ENCODE measurements at places on chromosomes 3 and 15.

GRCh38 chr3:170692720-170693119 is 106.8 kb upstream of the SLC7A14 start:
- DNase-seq, result no peak

DNA sequence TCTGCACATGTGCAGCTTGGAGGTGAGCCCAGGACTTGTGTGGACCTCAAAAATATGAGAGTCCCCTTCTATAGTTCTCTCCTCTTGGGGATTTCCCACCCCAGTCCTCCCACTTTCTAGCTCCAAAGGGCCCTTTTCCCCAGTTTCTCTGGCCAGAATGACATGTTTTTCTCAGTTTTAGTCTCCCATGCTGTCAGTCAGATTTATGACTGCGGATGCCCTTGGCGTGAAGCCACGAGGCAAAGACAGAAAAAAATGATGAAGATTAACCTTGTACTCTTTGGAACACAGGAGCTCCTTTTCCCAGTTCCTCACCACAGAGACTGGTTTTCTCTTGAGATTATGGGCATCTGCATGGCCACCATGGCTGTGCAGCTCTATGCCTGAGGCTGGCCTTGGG is 72.0 kb upstream of the TTBK2 start:
- no peak for DNase-seq

GRCh38 chr15:78637776-78638435 is 3.1 kb downstream of the CHRNB4 start:
- DNase-seq, result peak; percentile 86

- no peak for DNase-seq
Measured at GRCh38 chr3:11716573-11717290, 73.0 kb upstream of the VGLL4 start.

DNA sequence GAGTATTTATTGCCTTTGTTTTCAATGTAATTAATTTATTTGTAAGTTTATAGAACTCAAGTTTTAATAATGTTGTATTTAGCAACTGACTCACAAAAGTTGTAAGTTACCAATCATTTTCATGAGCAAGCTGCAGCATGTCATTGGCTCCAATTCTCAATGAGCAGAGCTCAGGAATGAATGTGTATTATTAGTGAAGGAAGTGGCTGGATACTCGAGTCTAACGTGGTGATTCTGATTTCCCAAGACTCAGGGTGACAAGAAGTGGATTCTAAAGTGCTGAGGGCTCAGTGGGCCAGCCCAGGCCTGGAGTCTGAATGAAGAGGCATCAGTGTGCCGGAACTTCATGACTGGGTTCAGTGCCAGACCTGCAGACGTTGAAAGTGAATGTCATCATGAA is 39.6 kb downstream of the CLDN11 start:
- DNase-seq, result no peak

- no peak for DNase-seq
Measured at GRCh38 chr3:145698749-145699148, 462.2 kb downstream of the PLOD2 start.

DNA sequence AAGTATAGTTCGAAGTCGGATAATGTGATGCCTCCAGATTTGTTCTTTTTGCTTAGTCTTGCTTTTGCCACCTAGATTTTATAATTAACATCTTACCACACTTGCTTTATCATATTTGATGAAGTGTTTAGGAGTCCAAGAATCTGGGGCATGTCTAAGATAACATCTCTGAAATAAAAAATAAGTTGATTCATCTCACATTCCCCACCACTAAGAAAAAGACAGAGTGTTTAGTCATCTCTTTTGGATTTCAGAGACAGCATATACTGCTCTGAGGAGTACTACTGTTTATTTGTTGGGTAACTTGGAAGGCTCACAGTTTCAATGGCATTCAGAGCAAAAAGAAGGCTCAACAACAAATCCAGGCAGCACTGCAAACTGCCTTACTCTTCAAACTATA is 324.2 kb upstream of the ATP11B start:
- DNase-seq, result no peak

- no peak for DNase-seq
Measured at GRCh38 chr3:56926243-56926946, 124.6 kb upstream of the ARHGEF3 start.

- no peak for DNase-seq
Measured at GRCh38 chr3:71052716-71053115, 530.8 kb downstream of the FOXP1 start.

DNA sequence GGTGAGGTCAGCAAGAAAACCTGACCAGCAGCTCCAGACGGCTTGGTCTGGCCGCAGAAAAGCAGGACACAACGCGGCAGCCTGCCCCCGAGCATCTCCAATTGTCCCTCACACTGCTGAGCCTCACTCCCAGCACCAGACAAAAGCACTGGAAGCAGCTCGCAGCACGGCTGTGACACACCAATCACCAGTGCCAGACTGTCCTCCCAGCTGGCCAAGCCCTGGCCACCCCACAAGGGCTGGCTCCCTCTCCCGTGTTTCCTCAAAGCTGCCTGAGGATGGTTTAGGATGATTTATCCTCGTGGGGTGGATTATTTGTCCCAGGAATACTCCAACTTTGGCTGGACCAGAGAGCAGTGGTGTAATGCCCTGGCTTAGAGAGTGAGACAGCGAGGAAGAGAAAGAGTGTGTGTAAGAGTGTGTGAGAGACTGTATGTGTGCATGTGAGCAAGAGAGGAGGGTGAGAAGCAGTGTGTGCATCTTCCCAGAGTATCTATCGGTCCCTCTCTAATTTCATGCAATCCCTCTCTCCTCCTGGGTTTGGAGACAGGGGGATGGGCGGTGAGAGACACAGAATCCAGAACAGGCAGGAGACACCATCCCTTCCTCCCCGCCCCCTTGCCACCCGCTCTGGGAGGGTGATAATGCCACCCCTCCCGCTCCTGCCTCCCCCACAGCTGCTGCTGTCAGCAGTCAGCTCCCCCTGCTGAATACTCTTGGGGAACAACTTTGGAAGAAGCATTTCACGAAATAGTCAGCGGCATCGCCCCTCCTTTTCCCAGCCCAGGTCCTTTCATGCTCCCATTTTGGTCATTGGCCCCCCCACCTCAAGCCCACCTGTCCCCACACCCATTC is 34.2 kb downstream of the SEMA5B start:
- peak; percentile 67 for DNase-seq

GRCh38 chr15:82572986-82573385 is 32.7 kb upstream of the RPS17 start:
- no peak for DNase-seq

GRCh38 chr15:83538682-83539081 is 91.5 kb downstream of the SH3GL3 start:
- no peak for DNase-seq

- DNase-seq, result no peak
Measured at GRCh38 chr15:80526556-80527340, 122.6 kb downstream of the ARNT2 start.

DNA sequence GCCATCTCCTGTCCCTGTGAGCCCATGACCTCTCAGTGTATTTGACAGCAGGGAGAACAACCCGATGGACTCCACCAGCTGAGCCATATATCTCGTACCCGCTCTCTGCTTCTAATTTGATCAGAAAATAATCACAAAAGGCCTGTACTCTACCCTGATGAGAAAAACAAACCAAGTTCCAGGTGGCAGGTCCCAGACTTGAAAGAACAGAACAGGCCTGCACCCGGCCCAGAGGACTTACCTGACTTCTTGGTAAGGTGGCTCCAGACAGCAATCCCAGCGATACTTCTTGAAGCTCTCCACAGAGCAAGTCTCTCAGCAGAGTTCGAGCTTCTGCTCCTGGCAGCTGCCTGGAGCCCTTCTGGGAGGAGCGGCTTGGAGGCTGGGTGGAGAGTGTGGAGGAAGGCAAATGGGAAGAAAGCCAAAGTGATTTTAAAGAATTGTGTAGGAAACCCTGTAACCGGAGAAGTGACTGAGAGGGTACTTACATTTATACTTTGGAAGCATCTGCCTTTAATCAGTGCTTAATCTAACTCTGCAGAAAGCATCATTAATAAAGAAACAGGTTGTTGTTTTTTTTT is 91.6 kb downstream of the SCN11A start:
- DNase-seq, result no peak

DNA sequence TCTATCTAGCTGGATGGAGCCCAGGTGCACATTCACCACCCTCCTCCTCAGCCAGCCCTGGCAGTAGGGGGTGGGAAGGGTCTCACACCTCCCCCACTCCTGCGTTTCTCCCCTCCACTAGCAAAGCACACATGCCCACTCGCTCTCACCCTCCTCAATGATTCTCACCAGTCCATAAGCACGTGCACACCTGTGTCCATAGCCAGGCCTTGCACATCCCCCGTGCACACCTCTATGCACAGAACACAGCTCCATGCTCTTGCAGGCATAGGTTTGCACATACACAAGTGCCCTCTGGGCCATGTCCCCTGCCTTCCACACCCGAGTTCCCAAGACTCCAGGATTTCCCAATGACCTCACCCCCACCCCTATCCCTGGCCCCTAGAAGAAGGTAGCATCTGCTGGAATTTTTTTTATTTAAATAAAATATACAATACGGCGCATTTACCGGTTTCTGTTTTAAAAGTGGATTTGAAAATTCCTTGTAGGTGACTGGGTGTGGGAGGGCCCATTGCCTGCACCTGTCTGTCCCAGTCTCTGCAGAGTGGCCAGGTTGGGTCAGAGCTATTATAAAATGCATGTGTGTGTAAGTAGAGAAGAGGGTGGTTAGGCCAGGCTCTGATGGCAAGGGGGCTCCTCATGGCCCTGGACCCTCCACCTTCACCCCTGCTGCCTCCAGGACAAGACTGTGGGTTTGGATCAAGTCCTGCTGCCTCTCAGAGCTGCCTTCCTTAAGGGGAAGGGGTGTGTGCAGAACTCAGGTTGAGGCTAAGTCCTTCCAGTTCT is 49.1 kb downstream of the HCN4 start:
- no peak for DNase-seq

- no peak for DNase-seq
Measured at GRCh38 chr15:79115986-79116665, 25.5 kb upstream of the RASGRF1 start.

DNA sequence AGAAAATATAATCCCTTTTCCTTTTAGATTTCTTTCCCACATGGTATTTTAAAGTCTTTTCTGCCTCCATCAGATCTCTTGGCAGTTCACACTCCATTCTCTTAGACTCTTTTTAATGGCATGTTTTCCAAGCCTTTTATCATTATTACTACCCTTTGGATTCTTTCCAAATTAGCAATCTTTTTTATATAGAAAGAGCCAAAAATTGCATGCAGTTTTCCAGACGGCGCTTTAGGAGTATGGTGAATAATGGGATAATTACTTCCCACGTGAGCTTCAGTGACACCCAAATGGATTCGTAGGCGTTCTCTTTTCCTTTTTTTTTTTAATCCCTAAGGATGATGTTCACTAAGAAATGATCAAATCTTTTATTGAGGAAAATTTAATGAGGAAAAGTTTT is 354.8 kb upstream of the DNAJC19 start:
- DNase-seq, result no peak

- DNase-seq, result no peak
Measured at GRCh38 chr3:151726016-151726415, 7.7 kb upstream of the AADACL2 start.
